ENCODE measurements at places on chromosomes 12 and 14. TPM values are rescaled to one million over a fixed set of nuclear protein-coding genes. Genes with fewer than 3 reads are reported as not detected.

The MYF5 gene
- 0.14 TPM for polyA plus RNA-seq

The CD27 gene
- polyA plus RNA-seq, result 1.7 TPM

The KRT74 gene
- not detected for polyA plus RNA-seq

The DIO2 gene
- polyA plus RNA-seq, result 0.58 TPM

The HCAR2 gene
- 0.27 TPM for polyA plus RNA-seq

The WNT1 gene
- not detected for polyA plus RNA-seq

The TMEM229B gene
- 3.2 TPM for polyA plus RNA-seq
